ENCODE measurements at places on chromosomes 4 and X.

- DNase-seq, result no peak
Observed at GRCh38 chrX:99117011-99117410, 1293.1 kb downstream of the PCDH19 start.

DNA sequence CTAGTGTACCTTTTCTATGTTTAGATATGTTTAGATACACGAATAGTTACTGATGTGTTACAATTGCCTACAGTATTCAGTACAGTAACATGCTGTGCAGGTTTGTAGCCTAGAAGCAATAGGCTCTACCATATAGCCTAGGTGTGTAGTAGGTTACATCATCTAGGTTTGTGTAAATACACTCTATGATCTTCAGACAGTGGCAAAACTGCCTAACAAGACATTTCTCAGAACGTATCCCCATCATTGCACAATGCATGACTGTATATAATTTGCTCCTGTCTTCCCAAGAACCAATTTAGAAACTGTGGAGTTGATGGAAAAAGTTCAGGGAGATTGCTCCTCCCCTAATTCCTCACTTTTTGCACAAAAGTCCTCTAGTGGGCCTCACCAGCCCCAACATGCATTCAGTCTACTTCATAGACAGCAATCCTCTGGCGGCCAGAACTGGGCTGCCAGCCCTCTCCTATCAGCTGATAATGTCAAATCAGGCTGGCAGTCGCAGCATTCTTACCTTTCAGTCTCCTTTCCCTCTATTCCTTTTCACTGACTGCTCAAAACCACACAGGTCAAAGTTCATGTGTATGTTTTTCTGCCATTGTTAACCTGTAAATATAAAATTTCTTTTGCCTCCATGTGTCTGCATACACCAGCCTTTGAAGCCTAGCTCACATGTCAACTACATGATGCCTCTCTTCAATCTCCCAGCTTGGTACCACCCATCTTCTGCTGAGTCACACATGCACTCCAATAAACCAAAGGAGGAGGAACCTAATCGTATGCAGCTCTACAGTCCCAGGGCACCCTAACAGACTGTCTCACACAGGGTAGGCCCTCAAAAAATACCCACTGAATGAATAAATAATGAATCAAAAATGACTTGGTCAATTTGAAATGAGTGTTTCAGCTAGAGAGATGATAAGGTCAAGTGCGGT lies 32.0 kb downstream of the BCLAF3 start:
- no peak for DNase-seq

DNA sequence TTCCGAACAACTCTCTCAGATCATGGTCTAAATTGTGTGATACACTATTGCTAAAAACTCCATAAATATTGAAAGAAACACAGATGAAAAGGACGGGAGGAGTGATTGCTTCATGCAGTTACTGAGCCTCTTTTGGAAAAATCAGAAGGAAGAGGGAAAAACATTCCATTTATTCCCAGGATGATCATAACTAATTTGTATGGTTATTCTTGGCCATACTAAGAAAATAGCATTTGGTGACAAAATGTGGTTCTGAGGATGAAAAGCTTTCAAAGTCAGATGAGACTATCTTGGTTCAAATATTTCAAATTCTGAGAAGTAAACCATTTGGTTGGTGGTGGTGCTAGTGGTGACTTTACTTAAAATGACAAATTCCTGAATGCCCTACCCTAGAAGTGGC lies 305.4 kb upstream of the LDB2 start:
- no peak for DNase-seq

DNA sequence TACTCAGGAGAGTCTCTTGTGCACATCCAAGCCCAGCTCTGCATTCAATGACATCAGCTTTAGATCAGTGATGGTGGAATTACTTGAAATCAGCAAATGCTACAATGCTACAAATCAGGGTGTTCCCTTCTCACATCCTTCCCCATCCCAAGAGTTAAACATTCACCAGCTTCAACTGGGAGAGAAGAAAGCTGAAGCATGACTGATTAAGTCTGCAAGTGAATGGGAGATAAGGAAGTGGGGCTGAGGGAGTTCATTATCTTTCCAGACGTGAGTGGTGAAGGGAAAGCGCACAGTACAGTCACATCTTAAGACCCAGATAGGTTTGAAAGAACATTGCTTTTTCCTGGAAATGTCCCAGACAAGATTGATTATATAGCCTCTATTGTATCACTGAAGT lies 26.2 kb upstream of the MAP9 start:
- no peak for DNase-seq

DNA sequence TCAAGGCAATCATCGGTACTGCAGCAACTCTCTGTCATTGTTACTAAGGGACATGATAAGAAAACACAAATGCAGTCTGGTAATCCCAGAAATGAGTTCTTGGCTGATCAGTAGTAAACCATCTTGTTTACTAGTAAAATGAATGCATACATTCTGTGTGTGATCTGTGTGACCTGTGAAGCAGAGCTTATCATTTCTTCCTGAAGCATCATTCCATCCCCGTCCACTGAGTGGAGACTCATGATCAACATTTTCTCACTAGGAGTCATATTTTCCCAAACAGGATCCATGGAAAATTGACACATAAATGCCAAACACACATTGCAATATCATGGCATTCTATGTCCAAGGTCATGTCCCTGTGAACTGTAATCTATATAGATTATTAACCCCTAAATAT lies 226.1 kb downstream of the ANKRD50 start:
- DNase-seq, result no peak

- no peak for DNase-seq
Observed at GRCh38 chr4:18007625-18008024, 13.9 kb downstream of the LCORL start.

DNA sequence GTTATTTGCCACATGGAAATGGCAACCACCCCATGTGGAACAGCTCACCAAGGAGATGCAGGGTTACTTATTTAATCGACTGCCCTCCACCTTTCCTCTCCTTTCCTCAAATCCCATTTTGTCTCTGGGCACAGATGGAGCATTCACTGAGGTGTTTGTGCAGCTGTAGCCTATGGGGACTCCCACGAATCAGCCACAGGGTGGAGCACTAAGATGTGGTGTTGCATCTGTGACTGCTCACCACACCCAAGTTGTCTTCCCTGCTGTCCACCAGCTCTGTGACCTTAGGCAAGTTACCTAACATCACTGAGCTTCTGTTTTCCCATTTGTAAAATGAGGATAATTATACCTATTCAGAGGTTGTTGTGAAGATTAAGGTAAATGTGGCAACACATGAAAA lies 252.4 kb upstream of the CPEB2 start:
- peak; percentile 1 for DNase-seq

DNA sequence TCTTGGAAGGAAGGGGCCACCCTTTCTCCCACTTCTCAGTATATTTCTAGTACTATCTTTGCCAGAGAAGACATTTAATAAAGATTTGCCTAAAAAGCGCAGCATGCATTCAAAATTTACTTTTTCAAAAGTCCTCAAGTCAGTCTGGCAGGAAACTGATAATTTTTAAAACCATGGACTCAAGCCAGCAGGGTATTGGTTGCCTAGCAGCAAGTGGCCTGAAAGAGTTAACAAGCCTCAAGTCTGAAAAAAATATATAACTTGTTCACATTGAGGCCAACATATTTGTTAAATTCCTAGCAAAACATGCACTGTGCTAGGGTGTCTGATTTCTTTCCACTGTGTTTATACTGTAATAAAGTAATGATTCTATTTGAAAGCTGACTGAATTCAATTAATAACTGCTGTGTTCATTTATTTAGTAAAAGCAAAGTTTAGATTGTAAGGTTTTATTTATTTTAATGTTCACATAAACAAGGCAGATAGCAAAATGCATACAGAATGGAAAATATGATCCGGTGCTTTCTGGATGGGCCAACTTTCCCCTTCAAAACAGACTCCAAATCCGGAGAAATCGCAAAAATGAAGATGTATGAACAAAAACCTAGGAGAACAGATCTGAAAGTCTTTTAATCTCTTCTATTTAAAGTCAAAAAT lies 218.5 kb upstream of the FGF13 start:
- no peak for DNase-seq

- peak; percentile 2 for DNase-seq
Observed at GRCh38 chr4:162461952-162462351, 298.2 kb upstream of the FSTL5 start.

- DNase-seq, result no peak
Observed at GRCh38 chr4:77232653-77233052, 75.6 kb downstream of the CCNG2 start.

DNA sequence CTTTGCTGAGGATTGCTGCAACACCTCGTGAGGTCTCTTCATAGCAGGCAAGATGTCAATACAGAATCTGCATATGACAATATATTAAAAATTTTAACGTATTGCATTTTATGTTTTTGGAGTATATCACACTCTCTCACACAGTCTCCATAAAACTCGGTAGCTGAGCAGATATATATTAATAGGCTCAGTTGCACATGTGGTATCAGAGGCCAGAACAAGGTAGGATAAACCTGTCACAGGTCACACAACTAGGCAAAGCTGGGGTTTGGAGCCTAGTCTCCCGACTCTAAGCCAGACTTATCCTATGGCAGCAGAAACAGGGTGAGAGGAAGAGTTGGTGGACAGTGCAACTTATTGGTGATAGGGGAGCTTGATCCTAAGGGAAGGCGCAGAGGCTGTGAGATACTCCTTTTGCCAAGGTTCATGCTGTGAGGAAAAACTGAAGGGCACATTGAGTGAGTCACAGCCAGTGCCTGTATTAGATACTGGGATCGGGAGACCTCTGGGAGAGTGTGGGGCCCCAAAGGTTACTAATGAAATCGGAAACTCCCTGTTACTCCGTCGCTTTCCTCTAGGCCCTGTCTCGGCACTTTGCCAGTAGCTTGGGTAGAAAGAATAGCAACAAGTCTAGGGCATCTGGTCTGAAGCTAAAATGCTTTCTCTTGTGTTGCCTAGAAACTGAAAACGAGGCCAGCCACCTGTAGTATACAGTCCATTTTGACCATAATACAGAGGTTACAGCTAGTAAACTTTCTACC lies 195.7 kb downstream of the ARHGAP10 start:
- DNase-seq, result no peak

GRCh38 chrX:44914532-44915198 lies 41.7 kb downstream of the KDM6A start:
- DNase-seq, result no peak

DNA sequence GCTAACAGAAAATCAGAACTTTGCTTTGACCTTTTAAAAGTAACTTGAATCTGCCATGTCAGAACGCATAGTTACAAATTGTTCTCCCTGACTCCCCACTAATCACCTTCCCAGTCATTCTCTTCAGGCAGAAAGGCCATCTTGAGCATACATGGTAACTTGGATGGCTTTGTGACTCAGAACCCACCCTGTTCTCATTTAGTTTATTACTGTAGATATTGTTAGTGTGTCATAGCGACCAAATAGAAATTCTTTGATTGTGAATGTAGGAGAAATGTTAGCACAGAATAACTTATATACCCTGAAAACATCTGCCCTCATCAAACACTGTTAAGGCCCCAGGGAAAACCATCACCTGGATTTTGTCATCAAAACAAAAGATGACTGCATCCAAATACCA lies 382.0 kb downstream of the MAGEB5 start:
- DNase-seq, result no peak

- peak; percentile 47 for DNase-seq
Observed at GRCh38 chr4:54228056-54228527, 1.0 kb upstream of the PDGFRA start.

DNA sequence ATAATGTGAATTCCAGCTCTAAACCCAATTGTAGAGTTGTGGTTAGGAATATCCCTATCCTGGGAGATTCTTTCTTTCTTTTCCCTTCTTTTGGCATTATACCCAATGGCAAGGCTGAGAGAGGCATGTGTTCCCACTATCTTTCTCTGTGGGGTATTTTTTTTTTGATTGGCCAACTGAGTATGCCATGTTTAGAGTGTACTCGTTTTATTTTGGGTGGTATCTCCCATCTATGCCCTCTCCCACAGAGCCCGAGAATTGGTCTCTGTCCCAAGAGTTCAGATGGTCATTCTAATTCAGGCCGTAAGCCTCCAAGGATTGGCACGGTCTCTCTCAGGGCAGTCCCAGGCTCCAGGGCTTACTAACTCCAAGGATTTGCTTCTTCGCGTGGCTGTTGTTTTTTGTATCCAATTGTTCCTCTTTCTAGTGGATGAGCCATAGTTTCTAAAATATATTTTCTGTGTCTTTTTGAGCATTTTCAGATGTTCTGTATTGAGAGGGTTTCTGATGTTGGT lies 198.8 kb downstream of the SLC4A4 start:
- no peak for DNase-seq

- no peak for DNase-seq
Observed at GRCh38 chr4:143486314-143486713, 27.2 kb upstream of the SMARCA5 start.

DNA sequence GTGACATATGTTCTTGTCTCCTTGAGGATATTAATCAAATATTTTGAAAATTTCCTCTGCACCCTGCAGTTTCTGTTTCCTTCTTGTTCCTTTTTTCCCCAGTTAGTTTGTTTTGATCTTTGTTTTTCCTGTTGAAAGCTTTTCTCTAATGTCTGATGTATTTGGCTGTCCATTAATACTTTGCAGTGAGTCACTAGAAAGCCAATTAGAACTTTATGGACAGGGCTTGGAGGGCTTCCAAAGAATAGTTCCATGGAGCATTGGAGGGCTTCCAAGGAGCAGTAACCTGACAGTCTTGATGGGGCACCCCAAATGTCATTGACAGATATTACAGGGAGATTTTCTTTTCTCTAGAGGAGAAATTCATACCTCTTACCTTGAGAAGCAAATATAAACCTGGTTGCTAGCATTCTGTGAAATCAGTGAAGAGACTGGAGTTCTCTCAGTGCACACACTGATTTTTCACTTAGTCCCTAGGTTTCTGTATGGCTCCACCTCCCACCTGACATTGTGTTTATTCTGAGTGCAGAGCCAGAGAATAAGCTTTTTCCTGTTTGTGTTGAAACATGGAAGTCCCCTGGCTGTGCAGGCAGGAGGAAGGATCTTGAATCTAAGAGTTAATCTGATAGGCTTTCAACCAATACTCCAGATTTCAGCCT lies 26.5 kb downstream of the SPARCL1 start:
- DNase-seq, result peak; percentile 86

DNA sequence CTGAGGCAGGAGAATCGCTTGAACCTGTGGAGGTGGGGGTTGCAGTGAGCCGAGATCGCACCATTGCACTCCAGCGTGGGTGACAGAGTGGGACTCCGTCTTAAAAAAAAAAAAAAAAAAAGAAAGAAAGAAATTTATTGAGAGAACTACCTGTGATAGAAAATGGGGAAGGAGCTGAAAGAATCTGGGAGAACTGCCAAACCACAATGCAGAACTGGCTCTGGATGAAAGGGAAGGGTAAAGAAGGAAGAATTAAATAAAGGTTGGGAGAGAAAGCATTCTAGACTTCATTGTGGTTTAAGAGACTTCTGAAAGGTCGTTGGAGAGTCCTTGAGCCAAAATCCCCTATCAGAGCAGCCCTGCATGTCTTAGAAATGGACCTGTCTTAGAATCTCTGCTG lies 567.9 kb upstream of the HTR2C start:
- DNase-seq, result no peak

DNA sequence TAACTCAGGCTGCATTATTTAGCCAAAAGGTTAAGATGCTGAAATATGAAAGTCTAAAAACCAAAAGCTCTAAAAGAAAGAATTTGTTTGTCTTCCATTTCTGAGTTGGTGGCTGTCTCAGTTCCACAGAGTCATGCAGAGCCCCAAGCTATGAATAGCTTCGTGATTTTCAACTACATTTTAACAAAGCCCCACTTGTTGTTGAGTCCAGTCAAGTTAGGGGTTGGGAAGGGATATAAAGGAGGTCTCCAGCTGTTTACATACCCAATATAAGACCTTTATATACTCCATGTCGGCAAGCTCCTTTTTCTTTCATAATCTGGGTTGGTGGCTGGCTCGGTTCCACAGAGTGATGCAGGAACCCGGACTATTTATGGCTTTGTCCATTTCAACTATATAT lies 924.6 kb upstream of the PRKX start:
- DNase-seq, result no peak

GRCh38 chr4:48490012-48490679 lies at the start of gene ZAR1:
ZAR1 (plus strand) TSS chr4:48490252; CDS start chr4:48490292, 40 bp downstream.
- no peak for DNase-seq
